ENCODE measurements at places on chromosomes 16 and 17. TPM values are rescaled to one million over a fixed set of nuclear protein-coding genes. Genes with fewer than 3 reads are reported as not detected.

CCL7 gene
- total RNA-seq, result not detected

NAE1 gene
- 118 TPM for total RNA-seq

OR3A2 gene
- 7.2 TPM for total RNA-seq

KRT28 gene
- not detected for total RNA-seq

LGALS3BP gene
- total RNA-seq, result 86.8 TPM

MPV17L gene
- 0.20 TPM for total RNA-seq

RTN4RL1 gene
- total RNA-seq, result 0.64 TPM

SLC5A2 gene
- total RNA-seq, result not detected

CCL16 gene
- total RNA-seq, result not detected

RASL10B gene
- 2.6 TPM for total RNA-seq

NFATC2IP gene
- total RNA-seq, result 65.6 TPM

BORCS6 gene
- total RNA-seq, result 5.2 TPM
